Neuronal stem cell (in vitro differentiated cells): ENCODE measurements at places on chromosomes 5 and 9.

- no peak overlapping the region for H3K27ac ChIP-seq
- H3K4me1 ChIP-seq, result peaks cover 6% of the 10 kb centered on the region
- H3K27me3 ChIP-seq, result no peaks in the 10 kb centered on the region
Observed at GRCh38 chr5:148586796-148587195, 67.5 kb downstream of the HTR4 start.

DNA sequence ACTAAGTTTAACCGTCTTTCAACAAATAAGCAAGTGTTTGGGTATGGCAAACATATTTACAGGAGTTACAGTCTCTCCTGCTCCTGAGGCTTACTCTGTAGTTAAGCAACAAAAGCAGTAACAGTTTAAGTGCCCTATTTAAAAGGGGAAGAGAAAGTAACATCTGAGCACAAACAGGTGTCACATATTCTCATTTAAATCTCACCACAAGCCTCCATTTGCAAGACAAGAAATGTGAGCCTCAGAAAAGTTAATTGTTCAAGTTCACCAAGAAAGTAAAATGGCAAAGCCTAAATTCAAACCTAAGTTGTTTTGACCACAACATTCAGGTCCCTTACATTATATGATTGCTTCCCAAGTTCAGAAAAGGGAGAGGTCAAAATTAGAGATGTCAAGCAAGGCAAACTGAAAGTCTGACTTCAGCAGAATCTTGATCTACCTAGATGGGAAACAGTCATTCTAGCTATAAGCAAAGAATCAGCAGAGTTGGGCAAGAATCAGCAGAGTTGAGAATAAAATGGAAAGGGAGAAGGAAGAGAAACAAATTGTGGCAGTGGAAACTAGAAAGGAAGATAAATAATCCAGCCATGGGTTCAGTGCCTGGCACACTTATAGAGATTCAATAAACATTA, 93.4 kb downstream of the STRBP start:
- H3K4me1 ChIP-seq, result no peaks in the 10 kb centered on the region
- no peak overlapping the region for H3K4me3 ChIP-seq
- no peaks in the 10 kb centered on the region for H3K27me3 ChIP-seq
- no peak overlapping the region for H3K27ac ChIP-seq
- DNase-seq, result no peak

- H3K36me3 ChIP-seq, result no peaks in the 10 kb centered on the region
- H3K27ac ChIP-seq, result no peak overlapping the region
Observed at GRCh38 chr9:79977074-79977435, 405.3 kb downstream of the TLE4 start.

DNA sequence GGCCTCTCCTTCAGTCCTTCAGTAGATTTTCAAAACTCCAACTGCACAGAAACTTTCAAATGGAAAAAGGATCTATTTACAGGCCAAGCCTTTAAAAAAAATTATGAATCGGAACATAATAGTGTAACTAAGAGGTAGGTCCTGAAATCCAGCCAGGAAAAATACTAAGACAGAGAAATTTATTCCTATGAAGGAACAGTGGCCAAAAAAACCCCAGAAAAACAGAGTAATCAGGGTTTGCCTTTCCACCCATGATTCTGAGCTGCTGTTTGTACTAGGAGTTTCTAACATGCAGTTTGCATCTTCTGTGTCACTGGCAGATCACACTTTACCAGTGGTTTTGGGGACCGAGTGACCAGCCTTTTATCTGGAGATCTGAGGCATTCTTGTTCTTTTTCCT, 93.1 kb upstream of the TMED7 start:
- no peaks in the 10 kb centered on the region for H3K27me3 ChIP-seq
- no peaks in the 10 kb centered on the region for H3K36me3 ChIP-seq
- no peak for DNase-seq
- no peak overlapping the region for H3K27ac ChIP-seq

DNA sequence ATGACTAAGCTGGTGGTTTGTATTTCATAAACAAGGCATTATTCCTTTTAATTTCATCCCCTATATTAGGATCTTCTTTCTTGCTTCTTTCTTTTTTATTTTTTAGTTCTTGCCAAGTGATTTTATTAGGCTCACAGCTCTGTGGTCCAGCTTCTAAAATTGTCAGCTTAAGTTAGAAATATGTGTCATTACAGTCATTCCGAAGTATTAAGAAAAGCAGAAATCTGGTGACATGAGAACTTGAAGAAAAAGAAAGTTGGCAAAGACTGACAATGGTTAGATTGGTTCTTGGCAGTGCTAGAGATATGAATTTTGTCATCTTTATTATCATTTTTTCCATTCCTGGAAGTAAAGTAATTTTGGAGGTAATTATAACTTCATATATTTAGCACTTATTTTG, 166.5 kb upstream of the PRR16 start:
- H3K36me3 ChIP-seq, result no peaks in the 10 kb centered on the region
- DNase-seq, result no peak
- H3K4me1 ChIP-seq, result no peaks in the 10 kb centered on the region
- no peaks in the 10 kb centered on the region for H3K27me3 ChIP-seq
- H3K4me3 ChIP-seq, result no peak overlapping the region

- DNase-seq, result no peak
- peaks cover 1% of the 10 kb centered on the region for H3K4me1 ChIP-seq
- no peaks in the 10 kb centered on the region for H3K36me3 ChIP-seq
- no peaks in the 10 kb centered on the region for H3K27me3 ChIP-seq
- no peak overlapping the region for H3K4me3 ChIP-seq
Observed at GRCh38 chr5:67974471-67974870, 241.1 kb upstream of the PIK3R1 start.

GRCh38 chr5:149583394-149583793, 2.1 kb downstream of the ARHGEF37 start:
- H3K36me3 ChIP-seq, result no peaks in the 10 kb centered on the region
- no peak overlapping the region for H3K4me3 ChIP-seq
- H3K27me3 ChIP-seq, result peaks cover 6% of the 10 kb centered on the region

GRCh38 chr9:26158631-26159150, 480.4 kb upstream of the TUSC1 start:
- H3K27me3 ChIP-seq, result no peaks in the 10 kb centered on the region
- no peak overlapping the region for H3K27ac ChIP-seq
- no peaks in the 10 kb centered on the region for H3K36me3 ChIP-seq
- no peaks in the 10 kb centered on the region for H3K4me1 ChIP-seq
- DNase-seq, result no peak

- DNase-seq, result no peak
- no peak overlapping the region for H3K4me3 ChIP-seq
- no peaks in the 10 kb centered on the region for H3K4me1 ChIP-seq
- H3K27ac ChIP-seq, result no peak overlapping the region
Observed at GRCh38 chr5:79806741-79807140, 117.1 kb downstream of the CMYA5 start.

DNA sequence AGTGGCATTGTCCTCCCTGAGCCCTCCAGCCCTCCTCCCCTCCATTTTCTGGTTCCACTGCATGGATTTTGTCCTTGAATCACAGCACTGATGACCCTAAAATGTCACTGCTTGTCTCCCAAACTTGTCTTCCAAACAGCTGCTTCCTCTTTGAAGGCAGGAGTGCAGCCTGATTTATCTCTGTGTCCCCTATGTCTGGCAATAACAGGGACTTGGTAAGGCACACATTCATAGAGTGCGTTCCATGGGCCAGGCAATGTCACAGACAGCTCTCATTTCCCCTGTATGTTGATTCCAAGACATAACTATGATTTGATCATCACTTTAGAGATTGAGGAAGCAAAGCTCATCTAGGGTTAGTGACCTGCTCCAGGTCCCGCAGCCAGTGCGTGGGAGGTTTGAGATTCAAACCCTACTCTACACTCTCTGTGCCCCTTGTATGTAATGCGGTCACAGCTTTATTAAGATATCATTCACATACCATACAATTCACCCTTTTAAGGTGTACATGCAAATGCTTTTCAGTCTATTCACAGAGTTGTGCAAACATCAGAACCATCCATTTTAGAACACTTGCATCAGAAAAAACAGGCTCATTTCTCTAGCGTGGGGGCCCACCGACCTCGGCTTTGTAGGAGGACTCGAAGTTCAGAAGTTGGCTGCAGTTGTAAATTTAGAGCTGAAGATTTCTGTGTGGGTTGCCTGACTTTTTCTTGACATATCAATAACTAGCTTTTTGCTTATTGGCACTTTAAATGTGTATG, 28.4 kb upstream of the BOD1 start:
- H3K4me3 ChIP-seq, result no peak overlapping the region
- DNase-seq, result no peak
- H3K36me3 ChIP-seq, result no peaks in the 10 kb centered on the region
- H3K27me3 ChIP-seq, result no peaks in the 10 kb centered on the region
- H3K4me1 ChIP-seq, result peaks cover 39% of the 10 kb centered on the region

- peaks cover 14% of the 10 kb centered on the region for H3K4me1 ChIP-seq
- no peaks in the 10 kb centered on the region for H3K36me3 ChIP-seq
- peak within 1 kb of the TSS; percentile 49 for H3K27ac ChIP-seq
- H3K4me3 ChIP-seq, result peak within 1 kb of the TSS; percentile 62
- peak; percentile 51 for DNase-seq
- H3K27me3 ChIP-seq, result no peaks in the 10 kb centered on the region
Observed at GRCh38 chr9:126326228-126327005, at the start of gene MVB12B. TSS of gene MVB12B (plus strand) at chr9:126326829. CDS start at chr9:126326930, 101 bp downstream.

DNA sequence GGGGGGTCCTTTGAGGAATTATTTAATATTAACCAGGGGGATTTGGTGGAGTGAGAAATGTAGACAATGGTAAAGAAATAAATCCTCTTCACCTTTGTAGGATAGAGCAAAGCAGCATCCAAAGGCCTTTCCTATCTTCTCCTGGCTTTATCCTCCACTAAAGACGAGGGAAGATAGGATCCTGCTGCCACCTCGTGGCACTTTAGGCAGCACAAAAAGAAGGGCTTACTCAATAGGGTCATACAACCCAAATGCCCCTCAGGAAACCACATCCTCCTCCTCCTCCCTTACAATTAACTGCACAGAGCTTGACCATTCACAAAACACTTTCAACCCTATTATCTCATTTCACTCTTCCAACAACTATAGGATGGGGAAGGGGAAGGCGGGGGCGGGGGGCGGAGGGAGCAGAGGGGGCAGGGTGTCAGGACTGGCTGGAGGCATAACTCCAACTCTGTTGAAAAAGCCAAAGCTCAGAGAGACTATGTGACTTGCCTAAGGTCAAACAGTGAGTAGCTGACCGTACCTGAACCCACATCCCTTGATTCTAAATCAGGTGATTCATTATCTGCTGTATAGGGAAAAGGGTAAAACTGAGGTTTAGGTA, 45.4 kb upstream of the MYOT start:
- no peaks in the 10 kb centered on the region for H3K36me3 ChIP-seq
- no peak overlapping the region for H3K27ac ChIP-seq
- no peak overlapping the region for H3K4me3 ChIP-seq
- H3K27me3 ChIP-seq, result no peaks in the 10 kb centered on the region
- peak; percentile 52 for DNase-seq

DNA sequence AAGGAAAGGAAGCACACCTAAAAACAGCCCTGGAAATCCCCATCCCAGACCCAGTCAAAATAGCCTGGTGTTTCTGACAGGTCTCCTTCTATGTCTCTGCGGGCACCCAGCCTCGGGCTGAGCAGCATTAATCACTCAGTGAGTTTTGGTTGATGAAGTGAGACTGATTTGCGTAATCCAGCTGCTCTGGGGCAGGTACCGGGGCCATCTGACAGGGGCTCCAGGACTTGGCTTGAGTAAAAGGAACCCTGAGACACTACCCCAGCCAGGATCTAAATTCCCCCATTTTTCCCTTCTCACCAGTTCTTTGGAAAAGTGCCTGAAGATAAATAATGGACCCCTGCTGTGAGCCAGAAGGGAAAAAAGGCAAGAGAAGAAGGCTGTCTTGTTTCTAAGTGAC, 596 bp downstream of the SLC28A3 start:
- H3K36me3 ChIP-seq, result no peaks in the 10 kb centered on the region
- H3K27ac ChIP-seq, result no peak overlapping the region
- H3K27me3 ChIP-seq, result no peaks in the 10 kb centered on the region
- no peaks in the 10 kb centered on the region for H3K4me1 ChIP-seq

- peaks cover 11% of the 10 kb centered on the region for H3K27me3 ChIP-seq
- H3K4me1 ChIP-seq, result peaks cover 4% of the 10 kb centered on the region
- H3K27ac ChIP-seq, result no peak overlapping the region
- H3K36me3 ChIP-seq, result no peaks in the 10 kb centered on the region
- no peak overlapping the region for H3K4me3 ChIP-seq
- no peak for DNase-seq
Observed at GRCh38 chr5:77211691-77212047, 1.2 kb downstream of the PDE8B start.

DNA sequence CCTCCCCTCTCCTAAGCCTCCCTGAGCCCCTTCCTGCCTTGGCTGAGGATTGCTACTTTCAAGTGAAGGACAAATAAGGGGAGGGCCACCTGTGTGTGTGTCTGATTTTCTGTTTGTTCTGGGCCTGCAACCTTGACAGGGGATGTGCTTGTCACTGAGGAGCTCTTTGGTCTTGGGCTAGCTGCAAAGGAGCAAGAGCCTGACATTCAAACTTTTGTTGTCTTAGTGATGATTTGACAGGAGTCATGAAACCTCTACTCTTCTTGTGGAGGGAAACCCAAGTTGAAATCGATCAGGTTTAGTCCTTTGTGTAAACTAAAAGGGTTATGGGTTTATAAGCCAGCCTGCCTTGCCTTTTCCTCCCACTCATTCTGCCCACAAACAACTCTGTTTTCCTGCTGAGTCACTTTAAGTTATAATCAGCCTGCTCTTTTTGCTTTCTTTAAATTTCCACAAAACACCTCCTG, 16.9 kb downstream of the CLTA start:
- no peak for DNase-seq
- no peaks in the 10 kb centered on the region for H3K27me3 ChIP-seq
- H3K27ac ChIP-seq, result no peak overlapping the region
- H3K4me3 ChIP-seq, result no peak overlapping the region
- H3K4me1 ChIP-seq, result peaks cover 13% of the 10 kb centered on the region

DNA sequence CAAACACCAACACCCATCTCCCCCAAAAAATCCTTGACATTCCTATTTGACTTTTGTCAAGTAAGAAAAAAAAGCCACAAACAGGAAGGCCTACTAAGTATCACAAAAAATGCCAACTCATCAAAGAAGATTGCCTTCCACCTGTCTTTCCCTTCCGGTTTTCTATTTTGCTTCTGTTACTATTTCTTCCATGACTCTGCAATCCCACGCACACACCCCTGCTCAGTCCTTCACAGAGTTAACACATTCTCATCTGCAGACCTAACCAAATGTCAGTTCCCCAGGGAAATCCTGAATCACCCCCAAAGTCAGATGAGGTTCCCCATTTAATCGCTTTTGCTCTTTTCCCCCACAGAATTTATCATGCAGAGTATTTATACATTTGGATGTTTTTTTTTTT, 15.1 kb downstream of the LPAR1 start:
- no peaks in the 10 kb centered on the region for H3K4me1 ChIP-seq
- no peak for DNase-seq
- no peaks in the 10 kb centered on the region for H3K36me3 ChIP-seq
- H3K27ac ChIP-seq, result no peak overlapping the region

- H3K36me3 ChIP-seq, result no peaks in the 10 kb centered on the region
- no peak overlapping the region for H3K4me3 ChIP-seq
- DNase-seq, result no peak
Observed at GRCh38 chr9:102244916-102245315, 506.5 kb upstream of the GRIN3A start.

DNA sequence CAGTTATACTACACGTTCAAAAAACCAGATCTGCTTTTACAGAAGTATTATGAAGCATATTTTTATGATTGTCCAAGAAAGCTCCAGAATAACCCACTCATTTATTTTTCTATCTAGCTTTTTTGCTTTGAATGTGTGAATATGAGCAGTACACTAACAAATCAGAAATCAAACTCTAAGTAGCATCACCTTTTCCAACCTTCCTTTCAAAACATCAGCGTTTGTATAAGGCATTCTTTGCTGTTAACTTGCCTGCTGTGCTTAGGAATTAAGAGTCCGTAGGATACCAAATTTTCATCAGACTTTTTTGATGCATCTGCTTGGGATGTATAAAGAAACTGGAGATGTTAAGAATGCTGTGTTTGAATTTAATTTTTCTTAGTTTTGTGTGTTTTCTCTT, 3.8 kb downstream of the TLE4 start:
- no peak overlapping the region for H3K27ac ChIP-seq
- DNase-seq, result no peak
- peaks cover 69% of the 10 kb centered on the region for H3K36me3 ChIP-seq
- H3K27me3 ChIP-seq, result no peaks in the 10 kb centered on the region
- H3K4me3 ChIP-seq, result peak overlapping the region; percentile 58
